ENCODE measurements at places on chromosomes 12 and 14.

DNA sequence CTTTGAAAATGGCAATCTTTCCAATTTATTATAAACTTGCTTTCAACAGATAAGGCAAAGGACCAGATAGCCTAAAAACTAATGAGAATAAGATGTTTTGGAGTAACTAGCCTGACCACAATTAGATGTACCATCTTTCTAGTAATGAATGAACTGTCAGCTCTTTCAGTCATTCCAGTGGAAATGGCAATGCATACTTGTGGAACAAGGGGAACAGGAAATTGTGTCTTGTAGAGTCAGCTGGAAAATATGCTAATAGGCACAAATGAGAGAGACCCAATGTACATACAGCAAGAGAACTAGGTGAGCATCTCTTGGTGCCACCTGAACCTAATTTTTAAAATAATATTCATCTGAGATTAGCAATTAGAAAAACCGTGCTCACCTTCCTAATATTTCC is 76.1 kb upstream of the GPHB5 start:
- no peak for DNase-seq

DNA sequence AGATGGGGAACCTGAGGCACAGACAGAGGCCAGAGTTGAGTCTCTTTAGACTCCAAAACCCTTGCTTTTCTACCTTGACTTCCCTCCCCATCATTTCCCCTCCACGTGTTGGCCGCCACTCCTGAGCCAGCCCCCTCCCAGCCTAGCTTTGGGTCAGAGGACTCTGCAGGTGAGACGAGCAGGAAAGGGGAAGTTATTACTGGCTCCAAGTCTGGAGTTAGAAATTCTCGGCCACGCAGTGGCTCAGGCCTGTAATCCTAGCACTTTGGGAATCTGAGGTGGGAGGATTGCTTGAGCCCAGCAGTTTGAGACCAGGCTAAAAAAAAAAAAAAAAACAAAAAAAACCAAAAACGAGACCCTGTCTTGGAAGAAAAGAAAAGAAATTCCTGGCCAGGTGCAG is 8.8 kb downstream of the VSX2 start:
- no peak for DNase-seq

- DNase-seq, result no peak
These were observed 544.2 kb downstream of the FOXG1 start for GRCh38 chr14:29310757-29311156.

DNA sequence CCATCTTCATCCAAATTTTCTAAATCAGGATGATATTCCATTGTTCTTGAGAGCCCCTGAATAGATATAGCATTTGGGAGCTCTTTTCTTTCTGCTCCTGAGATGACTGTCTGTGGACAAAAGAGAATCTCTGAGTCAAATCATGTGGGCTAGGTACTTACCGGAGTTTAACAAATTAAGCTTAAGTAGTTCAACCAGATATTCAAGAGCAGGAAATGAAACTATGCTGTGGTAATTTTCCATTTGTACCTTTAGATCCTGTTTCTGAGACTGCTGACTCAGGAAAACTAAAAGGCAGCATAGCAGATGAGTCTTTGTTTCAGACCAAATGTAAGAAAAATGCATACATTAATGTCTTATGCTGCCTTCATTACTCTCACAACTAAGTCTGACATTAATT is at the start of gene CLEC7A:
CLEC7A (minus strand) TSS at position 158 of the 400 bp plus-strand sequence; CDS start at position 41, 117 bp downstream.
- DNase-seq, result no peak

- DNase-seq, result no peak
These were observed 52.9 kb downstream of the ACTN1 start for GRCh38 chr14:68926236-68926635.

GRCh38 chr12:128018067-128018466 is 248.9 kb upstream of the TMEM132C start:
- no peak for DNase-seq

DNA sequence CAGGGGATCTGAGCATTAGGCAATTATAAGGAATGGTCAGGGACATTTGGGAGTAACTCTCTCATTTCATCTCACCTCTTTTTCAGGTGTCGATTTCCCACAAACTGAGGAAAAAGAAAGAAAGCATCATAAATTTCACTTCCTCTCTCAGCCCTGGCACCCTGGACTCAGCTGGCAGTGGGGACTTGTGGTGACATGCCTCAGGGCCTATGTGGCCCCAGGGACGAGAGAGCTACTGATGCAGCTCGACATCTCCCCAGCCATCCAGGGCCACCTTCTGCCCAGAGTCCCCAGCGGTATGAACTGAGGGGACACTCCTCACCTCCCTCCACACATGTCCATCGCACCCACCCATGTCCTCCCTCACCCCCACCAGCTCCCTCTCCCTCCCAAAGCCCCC is 11.7 kb downstream of the TNFRSF1A start:
- no peak for DNase-seq

DNA sequence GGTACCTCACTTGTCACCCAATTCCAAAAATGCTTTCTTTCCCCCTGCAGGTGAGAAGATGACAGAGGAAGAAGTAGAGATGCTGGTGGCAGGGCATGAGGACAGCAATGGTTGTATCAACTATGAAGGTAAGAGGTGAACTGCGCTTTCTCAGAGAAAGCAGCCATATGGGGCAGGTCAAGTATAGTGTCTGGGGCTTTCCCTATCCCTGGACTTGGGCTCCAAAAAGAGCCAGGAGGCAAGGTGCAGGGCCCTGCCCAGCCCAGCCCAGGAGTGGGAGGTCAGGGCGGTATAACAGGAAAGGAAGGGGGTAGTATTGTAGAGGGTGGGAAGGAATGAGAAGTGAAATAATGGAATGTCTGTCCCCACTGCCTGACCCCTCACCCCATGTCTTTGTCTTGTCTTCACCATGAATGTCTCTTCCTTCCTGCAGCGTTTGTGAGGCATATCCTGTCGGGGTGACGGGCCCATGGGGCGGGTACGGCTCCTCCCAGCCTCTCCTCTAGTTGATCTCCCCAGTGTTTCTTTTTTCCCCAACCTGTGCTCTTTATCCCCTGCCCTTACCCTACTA is 2.1 kb downstream of the MYL6 start:
- no peak for DNase-seq

DNA sequence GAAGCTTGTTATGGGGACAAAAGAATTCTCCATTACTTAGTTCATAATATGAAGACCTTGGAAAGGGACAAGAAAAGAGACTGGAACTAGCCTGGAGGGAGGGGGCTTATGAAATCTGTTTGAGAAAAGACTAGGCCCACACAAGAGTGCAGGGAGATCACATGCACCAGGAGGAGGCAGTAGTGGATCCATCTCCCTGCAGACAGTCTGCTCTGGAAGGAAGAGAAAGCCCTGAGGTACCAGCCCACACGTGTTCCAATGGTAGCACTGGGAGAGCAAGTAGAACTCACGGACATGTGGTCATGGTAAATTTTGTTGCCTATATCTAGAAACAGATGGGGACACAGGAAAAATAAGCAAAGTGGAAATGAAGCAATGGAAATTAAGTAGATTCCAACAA is 445.4 kb downstream of the SOX5 start:
- DNase-seq, result no peak

- no peak for DNase-seq
These were observed 195.2 kb upstream of the LRIG3 start for GRCh38 chr12:59115526-59115925.

- DNase-seq, result no peak
These were observed 4.1 kb downstream of the SDR39U1 start for GRCh38 chr14:24438223-24439097.

GRCh38 chr14:80077262-80077661 is 134.0 kb downstream of the DIO2 start:
- DNase-seq, result no peak

GRCh38 chr12:119207063-119207560 is 28.4 kb downstream of the HSPB8 start:
- no peak for DNase-seq

GRCh38 chr12:4960030-4960429 is 50.3 kb downstream of the KCNA1 start:
- no peak for DNase-seq

DNA sequence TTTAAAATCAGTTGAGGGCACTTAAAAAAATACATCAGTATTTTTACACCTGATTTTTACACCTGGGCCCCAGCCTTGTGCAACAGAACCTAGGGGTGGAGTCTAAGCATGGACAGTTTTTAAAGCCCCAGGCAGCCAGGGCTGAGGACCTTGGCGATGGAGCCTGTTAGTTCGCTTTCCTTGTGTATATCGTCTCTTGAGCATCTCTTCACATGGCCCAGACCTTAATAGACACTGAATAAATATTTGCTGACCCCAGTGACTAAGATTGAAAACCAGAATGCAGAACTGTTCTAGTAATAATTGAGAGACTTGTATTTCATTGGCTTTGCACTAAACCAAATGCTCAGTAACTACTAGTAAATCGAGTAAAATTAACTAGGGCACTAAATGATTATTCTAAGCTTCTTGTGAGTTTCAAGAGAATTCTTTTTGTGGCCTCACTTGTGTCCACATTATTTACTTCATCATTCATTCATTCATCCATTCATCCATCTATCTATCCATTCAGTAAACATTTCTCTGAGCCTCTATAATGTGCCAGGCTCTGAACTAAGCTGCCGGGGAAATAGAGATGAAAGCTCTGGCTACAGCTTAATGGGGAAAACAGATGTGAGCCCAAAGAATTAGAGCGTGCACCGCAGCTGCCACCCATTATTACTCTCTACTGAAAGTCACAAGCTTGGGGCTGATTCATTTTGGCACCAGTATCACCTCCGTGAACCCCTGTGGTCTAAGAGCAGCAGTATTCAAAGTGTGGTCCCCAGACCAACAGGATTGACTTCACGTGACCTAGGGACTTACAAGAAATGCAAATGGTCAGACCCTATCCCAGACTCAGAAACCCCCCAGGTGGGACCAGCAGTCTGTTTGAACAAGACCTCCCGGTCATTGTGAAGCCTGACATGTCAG is 30.7 kb upstream of the BCL7A start:
- DNase-seq, result no peak

GRCh38 chr12:53365245-53365904 is 14.6 kb upstream of the SP1 start:
- no peak for DNase-seq

GRCh38 chr12:89873745-89874144 is 165.1 kb upstream of the ATP2B1 start:
- no peak for DNase-seq

GRCh38 chr12:107533218-107533617 is 152.4 kb upstream of the PWP1 start:
- no peak for DNase-seq

- no peak for DNase-seq
These were observed 3.4 kb upstream of the RPAP3 start for GRCh38 chr12:47709237-47709636.

- no peak for DNase-seq
These were observed 321.5 kb downstream of the TMEM117 start for GRCh38 chr12:44157359-44157758.

DNA sequence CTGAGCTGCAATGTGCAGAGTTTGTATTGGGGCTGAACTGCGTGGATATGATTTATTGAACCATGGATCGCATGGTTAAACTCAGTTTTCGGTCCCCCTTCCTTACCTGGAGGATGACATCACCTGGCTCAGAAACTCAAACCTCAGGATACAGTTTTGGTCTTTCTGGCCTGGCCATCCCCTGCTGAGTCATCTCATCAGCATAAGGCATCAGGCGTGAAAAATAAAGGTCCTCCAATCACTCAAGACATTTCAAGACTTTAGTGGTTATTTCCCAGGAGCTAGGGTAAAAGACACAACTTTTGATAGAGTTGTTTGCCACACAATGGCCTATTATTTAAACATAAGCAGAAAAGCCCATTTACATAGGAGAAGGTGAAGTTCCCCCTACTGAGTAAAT is 631.1 kb upstream of the TMEM132C start:
- DNase-seq, result no peak

GRCh38 chr12:45093051-45093450 is 42.2 kb upstream of the DBX2 start:
- DNase-seq, result no peak

DNA sequence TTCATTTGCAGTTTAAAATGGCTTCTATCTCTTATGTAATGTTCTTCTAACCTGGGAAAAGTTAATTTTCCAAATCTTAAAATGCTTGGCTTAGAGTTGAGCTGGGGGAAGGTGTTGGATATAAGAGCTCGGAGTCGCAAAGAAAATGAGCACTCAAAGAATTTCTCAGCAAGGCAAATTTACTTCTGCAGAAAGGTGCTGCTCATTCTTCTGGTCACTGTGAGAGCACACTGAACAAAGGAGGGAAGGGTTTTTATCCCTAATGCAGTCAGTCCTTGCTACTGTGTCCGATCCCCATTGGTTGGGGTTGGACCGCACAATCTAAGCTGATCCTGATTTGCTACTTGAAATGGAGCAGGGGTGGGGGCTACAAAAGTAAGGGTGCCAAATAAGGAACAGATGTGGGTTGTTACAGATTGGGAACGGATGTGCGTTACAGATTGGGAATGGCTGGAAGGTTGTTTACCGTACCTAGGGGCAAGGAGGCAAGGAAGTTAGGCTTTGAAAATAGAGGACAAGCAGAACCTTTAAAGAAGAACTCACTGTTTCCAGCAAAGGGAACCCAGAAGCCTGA is 19.4 kb downstream of the TXNRD1 start:
- DNase-seq, result no peak

GRCh38 chr12:108690542-108691174 is 40.7 kb downstream of the CORO1C start:
- DNase-seq, result no peak

DNA sequence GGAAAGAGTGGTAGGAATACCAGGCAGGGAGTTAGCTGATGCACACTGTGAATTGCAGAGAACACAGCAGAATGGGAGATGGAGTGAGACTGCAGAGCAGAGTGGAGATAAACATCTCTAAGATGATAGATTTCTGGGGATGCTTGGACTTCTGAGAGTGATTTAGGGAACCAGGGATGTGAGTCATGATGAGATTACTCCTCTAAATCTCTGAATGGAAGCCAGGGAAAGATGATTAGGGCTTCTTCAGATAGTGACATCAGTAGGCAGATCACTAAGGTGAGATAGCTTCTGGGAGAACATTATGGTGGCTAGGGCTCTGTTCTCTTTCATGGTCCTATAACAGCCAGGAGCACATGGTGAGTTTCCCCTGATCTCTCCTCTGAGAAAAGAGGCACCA is 501.5 kb upstream of the USP15 start:
- no peak for DNase-seq

DNA sequence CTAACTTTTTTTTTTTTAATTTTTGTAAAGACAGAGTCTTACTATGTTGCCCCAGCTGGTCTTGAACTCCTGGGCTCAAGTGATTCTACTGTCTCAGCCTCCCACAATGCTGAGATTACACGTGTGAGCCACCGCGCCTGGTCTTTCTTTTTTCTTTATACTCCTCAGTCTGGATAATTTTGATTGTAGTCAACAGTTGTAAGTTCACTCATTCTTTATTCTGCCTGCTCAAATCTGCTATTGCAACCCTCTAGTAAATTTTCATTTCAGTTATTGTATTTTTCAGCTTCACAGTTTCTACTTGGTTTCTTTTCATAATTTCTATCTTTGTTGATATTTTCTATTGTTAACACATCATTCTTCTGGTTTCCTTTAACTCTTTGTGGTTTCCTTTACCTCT is 5.8 kb upstream of the MIS18BP1 start:
- no peak for DNase-seq

Data from activated naive CD8-positive, alpha-beta T cell treated with anti-CD3 and anti-CD28 coated beads, Interleukin-2, amount 50 U/mL, for 16 hours (primary cell).